Transverse colon (tissue), 4 donors: ENCODE measurements at places on chromosomes 2 and 18. TPM values are rescaled to one million over a fixed set of nuclear protein-coding genes. Genes with fewer than 3 reads are reported as not detected.

GRCh38 chr2:78978340-78978739 is 47.2 kb upstream of the REG3G start:
- no peak for DNase-seq

- no peak for DNase-seq
Observed at GRCh38 chr2:85861180-85861579, 27.6 kb downstream of the ST3GAL5 start.

GRCh38 chr2:191701029-191701428 is 23.1 kb downstream of the NABP1 start:
- no peak for DNase-seq

- peak; percentile 53 for DNase-seq
Observed at GRCh38 chr2:184598316-184599053, at the start of gene ZNF804A. ZNF804A (plus strand) TSS chr2:184598529; CDS start chr2:184598960, 431 bp downstream.

The CROCC2 gene
- total RNA-seq = not detected

The ICOS gene
- total RNA-seq = 0.60 TPM

The METTL5 gene
- 35.7 TPM for total RNA-seq
